ENCODE measurements at places on chromosomes 4 and X.

DNA sequence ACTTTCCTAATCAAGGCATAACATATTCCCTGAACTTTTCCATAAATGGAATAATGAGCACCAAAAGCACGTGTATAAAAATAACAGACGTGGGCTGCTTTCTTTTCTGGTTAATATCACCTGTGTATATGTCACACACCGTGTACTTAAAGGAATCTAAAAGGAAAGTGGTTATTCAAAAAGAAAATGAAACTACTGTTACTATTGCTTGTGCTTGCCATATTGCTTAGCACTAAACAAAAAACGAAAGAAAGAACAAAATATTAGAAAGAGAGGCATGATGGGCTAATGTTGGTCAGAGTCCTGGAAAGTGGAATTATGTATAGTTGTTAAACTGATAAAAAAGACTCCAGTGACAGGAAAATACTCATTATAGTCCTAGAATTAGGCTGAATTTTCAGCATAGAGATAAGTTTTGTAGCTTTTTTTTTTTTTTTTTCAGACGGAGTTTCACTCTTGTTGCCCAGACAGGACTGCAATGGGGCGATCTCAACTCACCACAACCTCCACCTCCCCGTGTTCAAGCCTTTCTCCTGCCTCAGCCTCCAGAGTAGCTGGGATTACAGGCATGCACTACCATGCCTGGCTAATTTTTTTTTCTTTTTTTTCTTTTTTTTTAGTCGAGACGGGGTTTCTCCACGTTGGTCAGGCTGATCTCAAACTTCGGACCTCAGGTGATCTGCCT is 123.2 kb downstream of the PABPC4L start:
- no peak for DNase-seq

- DNase-seq: no peak
These were observed 129.2 kb downstream of the NR3C2 start for GRCh38 chr4:148312956-148313490.

- DNase-seq: no peak
These were observed 148.9 kb upstream of the GALNT7 start for GRCh38 chr4:173019664-173020063.

DNA sequence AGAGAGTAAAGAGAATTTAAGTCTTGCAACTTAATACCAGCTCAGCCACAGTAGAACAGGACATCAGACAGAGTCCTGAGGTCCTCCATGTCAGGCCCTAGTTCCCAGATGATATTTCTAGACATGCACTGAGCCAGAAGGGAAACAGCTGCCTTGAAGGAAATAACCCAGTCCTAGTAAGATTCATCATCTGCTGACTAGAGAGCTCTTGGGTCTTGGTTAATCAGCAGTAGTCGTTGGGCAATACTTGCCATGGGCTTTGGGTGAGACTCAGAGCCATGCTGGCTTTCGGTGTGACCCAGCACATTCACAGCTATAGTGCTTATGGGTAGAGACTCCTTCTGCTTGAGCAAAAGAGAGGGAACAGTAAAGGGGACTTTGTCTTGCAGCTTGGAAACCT is 379.1 kb downstream of the AR start:
- no peak for DNase-seq

DNA sequence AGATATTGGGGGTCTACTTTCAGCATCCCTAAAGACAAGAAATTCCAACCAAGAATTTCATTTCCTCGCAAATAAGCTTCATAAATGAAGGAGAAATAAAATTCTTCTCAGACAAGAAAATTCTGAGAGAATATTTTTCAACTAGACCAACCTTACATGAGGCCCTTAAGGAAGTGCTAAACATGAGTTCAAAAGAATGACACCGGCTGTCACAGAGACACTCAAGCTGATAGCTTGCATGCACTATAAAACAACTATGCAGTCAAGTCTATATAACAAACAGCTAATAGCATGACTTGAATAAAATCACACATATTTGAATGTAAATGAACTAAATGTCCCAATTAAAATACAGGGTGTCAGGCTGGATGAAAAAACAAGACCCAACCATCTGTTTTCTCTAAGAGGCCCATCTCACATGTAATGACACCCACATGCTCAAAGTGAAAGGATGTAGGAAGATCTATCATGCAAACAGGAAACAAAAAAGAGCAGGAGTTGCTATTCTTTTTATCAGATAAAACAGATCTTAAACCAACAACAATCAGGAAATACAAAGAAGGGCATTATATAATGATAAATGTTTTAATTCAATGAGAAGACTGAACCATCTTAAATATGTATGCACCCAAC is 27.2 kb downstream of the FAAH2 start:
- DNase-seq: no peak

GRCh38 chr4:168839758-168840391 is 170.2 kb downstream of the CBR4 start:
- no peak for DNase-seq

GRCh38 chrX:20189171-20189570 is 47.5 kb upstream of the EIF1AX start:
- no peak for DNase-seq

DNA sequence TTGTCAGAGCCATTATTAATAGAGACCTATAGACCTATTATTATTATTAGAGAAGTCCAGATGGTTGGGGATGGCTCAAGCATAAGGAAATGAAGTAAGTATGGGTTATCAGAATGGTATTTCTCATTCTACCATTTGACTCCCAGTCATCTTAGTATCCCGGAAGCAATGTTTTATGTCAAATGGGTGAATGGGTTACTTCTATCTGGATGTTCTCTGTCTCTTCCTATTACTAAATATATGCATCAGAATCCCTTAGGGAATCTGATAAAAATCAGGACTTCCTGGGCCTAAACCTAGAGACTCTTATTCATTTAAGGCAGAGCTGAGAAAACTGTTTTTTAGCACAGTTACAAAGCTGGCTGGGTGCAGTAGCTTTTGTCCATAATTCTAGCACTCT is 149.9 kb downstream of the SLC10A7 start:
- no peak for DNase-seq

GRCh38 chr4:163492951-163493504 is 1.5 kb upstream of the TMA16 start:
- no peak for DNase-seq

DNA sequence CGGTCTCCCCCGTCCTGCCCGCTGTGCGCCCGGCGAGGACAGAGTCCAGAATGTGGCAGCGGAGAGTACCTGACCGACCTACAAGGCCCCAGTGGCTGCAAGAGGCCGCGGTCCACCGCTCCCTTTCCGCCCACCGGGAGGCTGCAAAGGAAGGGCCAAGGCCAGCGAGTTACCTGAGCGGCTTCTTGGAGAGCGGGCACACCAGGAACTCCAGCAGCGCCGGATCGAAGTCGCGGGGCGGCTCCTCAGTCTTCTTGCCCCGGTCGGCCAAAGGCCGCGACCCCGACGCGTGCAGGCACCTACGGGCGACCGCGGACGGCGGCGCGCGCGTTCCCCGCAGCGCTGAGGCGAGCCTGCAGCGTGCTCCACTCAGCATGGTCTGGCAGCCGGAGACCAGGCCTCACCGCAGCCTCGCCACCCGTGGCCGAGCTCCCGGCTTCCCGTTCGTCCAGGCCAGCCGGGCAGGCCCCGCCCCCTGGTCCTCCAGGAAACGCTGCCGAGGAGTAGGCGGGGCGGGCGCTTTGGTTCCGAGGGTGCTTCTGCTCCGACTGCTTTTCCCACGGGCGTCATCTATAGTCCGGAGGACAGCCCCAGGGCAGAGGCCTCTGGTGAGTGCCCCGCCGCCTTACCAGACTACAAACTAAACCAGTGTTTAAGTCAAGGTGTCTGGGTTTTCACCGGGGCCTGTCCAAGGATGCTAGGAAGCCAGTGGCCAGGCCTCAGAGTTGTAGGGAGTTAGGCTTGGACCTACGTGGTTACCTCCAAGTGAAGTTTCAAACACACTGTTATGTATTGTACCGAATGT is at the start of gene PYURF:
PYURF (minus strand) TSS at position 452 of the 805 bp plus-strand sequence; CDS start at position 376, 76 bp downstream.
- peak; percentile 44 for DNase-seq

DNA sequence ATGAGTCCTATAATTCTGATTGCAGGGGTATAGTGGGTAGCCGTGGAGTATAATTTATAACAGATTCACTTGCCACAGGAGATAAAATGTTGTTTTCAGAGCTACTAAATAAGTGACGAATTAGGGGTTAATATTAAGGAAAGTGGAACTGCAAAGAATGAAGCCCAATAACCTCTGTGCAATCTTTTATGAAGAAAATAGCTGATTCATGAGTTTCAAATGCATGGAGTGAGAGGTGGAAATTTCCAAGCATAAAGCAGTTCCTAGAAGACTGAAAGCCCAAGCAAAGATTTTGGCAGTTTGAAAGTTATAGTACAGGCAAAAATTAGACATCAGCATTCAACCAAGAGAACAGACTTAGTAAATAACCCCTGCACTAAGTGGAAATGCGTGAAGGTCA is 1782.4 kb upstream of the PCDH10 start:
- no peak for DNase-seq

GRCh38 chr4:153318696-153319320 is 25.7 kb upstream of the MND1 start:
- peak; percentile 5 for DNase-seq

GRCh38 chr4:80017125-80017854 is 55.7 kb downstream of the ANTXR2 start:
- no peak for DNase-seq

Measured in stimulated activated CD8-positive, alpha-beta memory T cell treated with anti-CD3 and anti-CD28 coated beads, Interleukin-7, amount 100 ng/mL, for 1 hour (primary cell).